A673 (cell line): ENCODE measurements at places on chromosomes 16 and 17. TPM values are rescaled to one million over a fixed set of nuclear protein-coding genes. Genes with fewer than 3 reads are reported as not detected.
A peak's percentile ranks its signal among the peaks of the same experiment; 100 is the strongest.

DNA sequence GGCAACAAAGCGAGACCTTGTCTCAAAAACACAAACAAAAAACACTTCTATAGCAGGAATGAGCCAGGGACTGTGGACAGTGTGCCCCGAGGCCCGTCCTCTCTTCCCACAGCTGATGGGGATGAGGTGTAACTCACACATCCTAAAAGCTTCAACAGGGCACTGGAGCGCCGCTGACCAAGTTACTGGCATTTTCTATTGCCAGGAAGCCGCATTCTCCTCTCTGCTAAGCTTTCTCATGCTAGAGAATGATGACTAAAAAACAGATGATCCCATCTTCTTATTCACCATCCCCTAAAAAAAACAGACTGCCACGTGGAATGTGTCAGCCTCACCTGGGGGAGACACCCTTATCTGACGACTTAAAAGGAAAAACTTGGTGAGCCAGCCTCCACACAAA lies 16.3 kb downstream of the CARHSP1 start:
- no peak for DNase-seq

DNA sequence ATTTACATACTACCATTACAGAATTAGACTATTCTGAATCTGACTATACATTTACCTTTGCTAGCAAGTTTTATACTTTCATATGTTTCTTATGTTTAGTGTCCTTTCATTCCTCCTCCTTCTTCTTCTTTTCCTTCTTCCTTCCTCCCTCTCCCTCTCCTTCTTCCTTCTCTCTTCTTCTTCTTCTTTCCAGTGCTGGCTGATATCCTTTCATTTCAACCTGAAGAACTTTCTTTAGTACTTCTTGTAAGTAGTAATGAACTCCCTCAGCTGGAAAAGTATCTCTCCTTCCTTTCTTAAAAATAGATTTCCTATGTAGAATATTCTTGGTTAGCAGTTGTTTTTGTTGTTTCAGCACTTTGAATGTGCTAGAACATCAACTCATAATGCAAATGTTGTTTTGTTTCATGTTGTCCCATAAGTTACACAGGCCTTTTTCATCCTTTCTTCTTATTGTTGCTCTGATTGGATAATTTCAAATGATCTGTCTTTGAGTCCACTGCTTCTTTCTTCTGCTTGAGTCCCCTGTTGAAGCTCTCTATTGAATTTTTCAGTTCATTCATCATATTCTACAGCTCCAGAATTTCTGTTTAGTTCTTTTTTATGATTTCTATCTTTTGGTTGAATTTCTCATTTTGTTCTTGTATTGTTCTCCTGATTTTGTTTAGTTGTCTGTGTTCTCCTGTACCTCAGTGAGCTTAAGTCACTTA lies 15.1 kb upstream of the TBX4 start:
- DNase-seq: no peak

DNA sequence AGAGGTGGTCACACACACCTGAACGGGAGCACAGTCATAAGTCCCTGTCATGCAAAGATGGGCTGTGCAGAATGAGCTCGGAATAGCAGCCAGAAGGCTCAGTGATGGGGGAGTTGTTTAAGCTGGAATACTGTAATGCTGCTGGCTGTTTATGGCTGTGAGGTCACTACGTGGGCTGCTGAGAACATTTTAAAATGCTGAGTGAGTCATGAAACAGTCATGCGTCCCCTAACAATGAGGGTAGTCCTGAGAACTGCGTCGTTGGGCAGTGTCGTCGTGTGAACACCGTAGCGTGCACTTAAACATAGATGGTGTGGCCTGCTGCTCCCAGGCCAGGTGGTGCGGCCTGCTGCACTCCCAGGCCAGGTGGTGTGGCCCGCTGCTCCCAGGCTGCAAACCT lies 39.7 kb downstream of the TBCD start:
- peak; percentile 72 for DNase-seq

DNA sequence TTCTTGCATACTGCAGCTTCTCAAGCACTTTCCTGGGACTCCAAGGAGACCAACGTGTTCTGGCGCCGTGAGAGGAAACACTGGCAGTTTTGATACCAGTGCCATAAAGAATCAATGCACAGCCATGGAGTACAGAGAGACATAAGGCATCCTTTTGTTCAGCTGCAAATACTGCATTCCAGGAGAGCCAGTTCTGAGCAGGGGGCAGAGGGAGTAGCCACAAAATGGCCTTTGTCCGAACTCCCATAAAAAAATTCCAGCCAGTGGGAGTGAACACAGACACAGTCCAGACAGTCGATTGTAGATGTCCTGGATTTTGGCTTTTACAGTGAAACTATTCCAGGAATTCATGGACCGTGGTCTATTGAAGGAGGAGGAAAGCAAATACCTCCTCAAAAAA lies 36.2 kb upstream of the TEKT3 start:
- DNase-seq: no peak

DNA sequence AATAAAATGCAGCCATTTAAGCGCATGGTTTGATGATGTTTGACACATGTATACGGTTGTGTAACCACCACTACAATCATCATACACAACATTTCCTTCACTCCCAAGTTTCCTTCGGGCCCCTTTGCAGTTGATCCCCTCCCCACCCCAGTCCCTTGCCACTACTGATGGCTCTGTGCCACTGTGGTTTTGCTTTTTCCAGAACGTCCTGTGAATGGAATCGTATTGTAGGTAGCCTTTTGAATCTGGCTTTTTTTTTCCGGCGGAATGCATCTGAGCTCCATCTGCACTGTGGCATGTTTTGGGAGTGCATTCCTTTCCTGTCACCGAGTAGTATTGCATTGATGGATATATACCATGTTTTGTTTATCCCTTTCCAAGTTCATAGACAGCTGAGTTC lies 15.1 kb upstream of the MAP2K3 start:
- DNase-seq: no peak

- no peak for DNase-seq
Observed at GRCh38 chr17:81294512-81295030, 536 bp downstream of the SLC38A10 start.

TUBG2 gene
- 14.6 and 19.2 TPM in 2 replicates for total RNA-seq

DNA sequence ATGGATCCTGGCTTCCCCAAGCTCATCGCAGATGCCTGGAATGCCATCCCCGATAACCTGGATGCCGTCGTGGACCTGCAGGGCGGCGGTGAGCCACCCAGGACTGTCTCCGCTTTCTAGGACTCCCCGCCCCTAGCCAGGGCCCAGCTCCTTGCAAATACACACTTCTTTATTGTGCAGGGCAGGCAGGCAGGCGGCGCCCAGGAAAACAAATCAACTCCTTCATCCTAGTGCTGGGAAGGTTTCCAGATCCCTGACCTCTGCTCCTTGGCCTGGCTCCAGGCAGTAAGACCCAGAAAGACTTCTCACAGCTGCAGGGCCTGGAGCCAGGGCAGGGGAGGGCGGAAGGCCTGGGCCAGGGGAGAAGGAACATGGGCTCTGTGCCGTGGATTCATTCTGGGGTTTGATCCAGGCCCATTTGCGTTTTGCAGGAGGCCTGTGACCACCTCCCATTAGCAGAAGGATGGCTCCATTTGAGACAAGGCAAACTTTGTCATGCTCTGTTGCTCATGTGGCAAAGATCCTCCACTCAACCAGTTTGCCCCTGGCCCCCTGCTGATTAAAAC lies 6.0 kb upstream of the LPCAT2 start:
- DNase-seq: no peak

- DNase-seq: peak; percentile 75
Observed at GRCh38 chr16:49921791-49922456, 66.0 kb upstream of the ZNF423 start.

GRCh38 chr17:10748531-10749181 lies 18.8 kb upstream of the TMEM220 start:
- peak; percentile 77 for DNase-seq

SLC38A8 gene
- total RNA-seq: not detected in 2 replicates

DNA sequence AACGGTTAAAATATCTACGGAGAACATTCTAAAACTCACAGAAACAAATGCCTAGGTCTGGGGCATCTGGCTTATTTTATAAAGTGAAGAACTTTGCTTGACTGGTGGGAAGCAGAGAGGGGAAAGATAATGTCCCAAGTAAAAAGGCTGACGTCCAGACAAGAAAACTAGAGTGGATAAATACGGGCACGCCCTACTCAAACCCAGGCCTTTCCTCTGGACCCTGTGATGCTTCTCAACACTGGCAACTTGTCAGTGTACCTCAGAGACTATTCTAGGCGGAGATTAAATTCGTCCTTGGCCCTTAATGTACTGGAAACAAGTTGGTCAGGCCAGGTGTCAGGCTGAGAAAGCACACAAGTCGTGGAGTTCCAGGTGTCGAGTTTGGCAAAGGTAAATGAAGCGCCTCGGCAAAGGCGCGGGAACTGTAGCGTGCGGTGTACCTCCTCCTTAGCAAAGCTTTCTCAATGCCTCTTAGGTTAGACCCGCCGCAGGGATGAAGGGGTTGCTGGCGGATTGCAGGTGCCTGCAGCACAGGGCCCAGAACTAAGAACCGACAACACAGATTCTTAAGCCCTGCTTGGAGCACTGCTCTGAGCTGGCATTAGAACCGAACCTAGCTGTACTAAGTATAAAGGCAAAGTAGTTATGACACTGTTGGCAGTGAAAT lies 668 bp upstream of the UNK start:
- DNase-seq: no peak

DNA sequence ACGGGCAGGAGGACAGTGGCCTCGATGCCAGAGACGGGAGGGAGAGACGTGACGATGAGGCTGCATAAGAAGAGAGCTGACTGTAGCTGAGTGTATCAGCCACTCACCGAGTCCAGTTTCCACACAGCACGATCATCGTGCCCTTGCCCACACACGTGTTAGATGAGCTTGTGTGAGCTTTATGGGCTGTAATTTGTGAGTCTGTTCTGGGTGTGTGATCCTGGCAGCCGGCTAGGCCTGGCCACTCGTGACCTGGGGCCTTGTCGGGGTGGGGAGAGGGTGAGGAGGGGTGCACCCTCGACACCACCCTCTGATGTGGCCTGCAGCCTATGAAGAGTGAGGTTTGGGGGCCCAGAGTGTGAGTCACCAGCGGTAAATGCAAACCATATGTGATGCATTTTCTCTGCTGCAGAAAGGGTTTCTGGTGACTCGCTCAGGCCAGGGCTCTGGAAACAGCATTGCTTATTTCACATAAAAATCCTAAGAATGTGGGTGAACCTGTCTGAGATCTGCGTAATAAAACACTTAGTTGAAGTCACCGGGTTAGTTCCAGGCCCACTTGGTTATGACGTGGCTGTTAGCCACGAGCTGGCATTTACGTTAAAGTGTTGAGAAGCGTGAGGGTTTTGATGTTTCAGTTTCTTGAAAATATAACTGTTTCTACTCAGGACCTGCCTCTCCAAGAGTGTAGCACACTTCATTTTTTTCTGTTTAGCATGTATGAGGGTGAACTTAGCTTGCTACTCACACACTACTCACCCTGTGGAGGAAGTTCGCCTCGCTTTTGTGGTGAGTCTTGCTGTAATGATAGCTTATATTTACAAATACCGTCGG lies 4.2 kb downstream of the METRNL start:
- DNase-seq: peak; percentile 65

DNA sequence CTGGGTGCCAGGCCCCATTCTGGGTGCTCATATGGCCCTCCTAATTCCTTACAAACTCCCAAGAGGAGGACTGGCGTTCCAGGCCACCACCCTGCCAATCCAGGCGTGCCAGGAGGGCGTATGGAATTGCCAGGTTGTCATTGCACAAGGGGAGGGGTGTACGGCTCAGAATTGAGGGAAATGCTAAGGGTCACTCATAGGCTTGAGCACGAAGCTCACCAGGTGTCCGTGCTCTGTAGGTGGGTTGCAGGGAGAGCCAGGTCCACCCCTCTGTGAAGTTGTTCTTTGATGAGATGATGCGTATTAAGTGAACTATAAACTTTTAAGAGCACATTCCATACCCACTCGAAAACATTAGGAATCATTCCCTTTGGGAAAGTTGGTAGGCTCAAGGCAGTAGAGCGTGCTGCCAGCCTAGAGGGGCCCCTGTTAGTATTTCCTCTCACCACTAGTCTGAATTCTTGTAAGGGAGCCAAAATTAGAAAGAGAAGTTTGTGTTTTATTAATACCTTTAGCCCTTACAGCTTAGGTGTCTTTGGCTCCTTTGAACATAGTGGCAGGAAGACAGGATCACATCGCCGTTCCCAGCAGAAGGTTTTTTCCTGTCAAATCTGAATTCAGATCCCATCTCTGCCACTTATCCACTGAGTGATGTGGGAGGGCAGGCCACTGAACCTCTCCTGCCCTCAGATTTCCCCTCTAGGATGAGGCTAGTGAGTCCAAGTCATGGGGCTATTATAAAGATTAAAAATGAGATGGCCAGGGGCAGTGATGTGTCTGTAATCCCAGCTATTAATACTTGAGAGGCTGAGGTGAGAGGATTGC lies 38.7 kb upstream of the NFAT5 start:
- DNase-seq: no peak

GRCh38 chr17:34843682-34844081 lies 117.6 kb downstream of the CCT6B start:
- DNase-seq: no peak

DNA sequence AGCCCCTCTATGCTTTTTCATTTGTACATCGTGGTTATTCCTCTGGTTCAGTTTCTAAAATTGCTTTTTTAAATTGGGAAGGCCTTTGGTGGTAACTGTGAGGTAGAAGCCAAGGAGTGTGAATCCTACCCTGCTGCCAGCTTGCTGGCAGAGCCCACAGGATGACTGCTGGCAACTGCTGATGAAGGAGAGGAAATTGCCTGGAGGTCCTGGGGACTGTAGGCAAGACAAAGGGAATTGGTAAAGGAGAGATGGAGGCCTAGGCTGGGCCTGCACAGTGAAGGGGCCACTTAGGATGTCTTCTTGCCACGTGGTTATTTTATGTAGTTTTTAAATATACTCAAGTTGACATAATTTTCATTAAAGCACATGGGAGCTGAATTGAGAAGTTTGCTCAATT lies 15.8 kb downstream of the C17orf58 start:
- no peak for DNase-seq

TEDC2 gene
- total RNA-seq: 48.5 and 51.9 TPM in 2 replicates

GRCh38 chr16:87221633-87222032 lies 95.6 kb downstream of the C16orf95 start:
- DNase-seq: no peak

GRCh38 chr17:50957600-50958575 lies 91.7 kb upstream of the TOB1 start:
- no peak for DNase-seq

FBXW10 gene
- total RNA-seq: 0.17 TPM in 1 of 2 replicates, not detected in the other

DNA sequence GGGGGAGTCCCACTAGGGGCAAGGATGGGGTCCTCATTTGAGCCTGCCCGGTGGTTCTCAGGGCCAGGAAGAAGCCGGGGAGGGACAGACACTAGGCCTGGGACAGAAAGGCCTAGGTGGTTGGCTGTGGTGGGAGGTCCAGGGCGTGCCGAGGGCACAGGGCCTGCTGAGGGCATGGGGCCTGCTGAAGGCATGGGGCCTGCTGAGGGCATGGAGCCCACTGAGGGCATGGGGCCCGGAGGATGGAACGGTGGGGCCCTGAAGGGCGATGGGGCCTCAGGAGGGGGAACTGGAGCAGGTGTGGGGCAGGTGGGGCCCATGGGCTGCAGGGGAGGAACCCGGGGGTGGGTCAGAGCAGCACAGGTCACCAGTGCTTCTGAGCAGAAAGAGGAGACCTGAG lies 31.2 kb downstream of the PELP1 start:
- DNase-seq: no peak
